ENCODE measurements at places on chromosomes 2 and 18. TPM values are rescaled to one million over a fixed set of nuclear protein-coding genes. Genes with fewer than 3 reads are reported as not detected.

Gene CRYBA2
- total RNA-seq: not detected

Gene PROM2
- 40.7 TPM for total RNA-seq

Gene CLEC4F
- total RNA-seq: not detected

Gene ADNP2
- 23.9 TPM for total RNA-seq

Gene PRSS56
- total RNA-seq: not detected

Gene FAM237A
- total RNA-seq: not detected

Gene KCNE4
- 0.14 TPM for total RNA-seq

Gene STON1
- 0.99 TPM for total RNA-seq

Gene IL36A
- total RNA-seq: not detected

Gene PAIP2B
- total RNA-seq: 0.75 TPM

Gene GALNT13
- total RNA-seq: not detected

Gene C2orf78
- not detected for total RNA-seq

Gene DARS1
- total RNA-seq: 74.8 TPM

Gene FAM210A
- total RNA-seq: 27.9 TPM

Gene INHBB
- total RNA-seq: not detected

Gene MYL12A
- 549 TPM for total RNA-seq

Gene SALL3
- not detected for total RNA-seq

Gene EFR3B
- 0.58 TPM for total RNA-seq

Gene DIPK1C
- total RNA-seq: not detected

Gene COL4A4
- total RNA-seq: 1.5 TPM

Gene CCBE1
- 39.0 TPM for total RNA-seq

Gene INHA
- 0.11 TPM for total RNA-seq

Gene RBKS
- total RNA-seq: 1.1 TPM

Data from foreskin keratinocyte (primary cell).